ENCODE measurements at places on chromosomes 7 and 10.
A peak's percentile ranks its signal among the peaks of the same experiment; 100 is the strongest.

DNA sequence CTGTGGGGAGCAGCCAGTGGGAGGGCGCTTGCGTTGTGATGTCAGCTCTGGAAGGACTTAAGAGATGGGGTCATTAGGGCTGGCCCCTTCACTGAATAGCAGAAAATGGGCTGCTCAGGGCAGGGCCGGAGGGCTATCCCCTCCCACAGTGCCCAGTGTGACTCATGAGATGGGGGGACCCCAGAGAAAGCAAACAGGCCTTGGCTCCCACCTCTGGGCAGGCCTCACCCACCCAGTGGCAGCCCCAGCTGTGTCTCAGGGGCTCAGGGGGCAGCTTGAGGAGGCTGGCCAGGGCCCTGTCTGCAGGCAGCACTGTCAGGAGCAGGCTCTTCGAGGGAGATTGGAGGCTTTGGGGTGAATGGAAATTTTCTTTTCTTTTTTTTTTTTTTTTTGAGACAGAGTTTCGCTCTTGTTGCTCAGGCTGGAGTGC, 168.3 kb downstream of the SLIT1 start:
- DNase-seq: no peak

GRCh38 chr7:22094413-22095342, 149.0 kb upstream of the CDCA7L start:
- peak; percentile 27 for DNase-seq

- no peak for DNase-seq
These were observed 7.3 kb downstream of the LRRC27 start for GRCh38 chr10:132339276-132339675.

GRCh38 chr10:117936141-117936540, 110.6 kb downstream of the RAB11FIP2 start:
- DNase-seq: no peak

DNA sequence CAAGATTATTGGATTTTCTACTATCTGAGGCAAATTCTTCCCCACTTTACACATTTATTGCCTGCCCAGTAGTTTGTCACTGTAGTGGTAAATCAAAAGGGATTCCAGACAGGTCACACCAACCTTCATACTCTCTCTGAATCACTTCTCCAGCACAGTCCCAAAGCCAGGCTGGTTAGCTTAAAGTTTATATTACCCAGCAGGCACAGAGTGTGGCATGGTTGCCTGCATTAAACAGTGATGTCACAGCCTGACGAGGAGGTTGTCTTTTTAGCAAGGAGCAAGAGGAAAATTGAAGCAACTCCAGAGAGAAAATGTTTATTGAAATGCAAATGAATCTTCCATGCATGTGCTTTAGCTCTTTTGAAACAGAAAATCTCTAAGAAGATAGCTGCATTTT, 375.5 kb upstream of the CELF2 start:
- no peak for DNase-seq

DNA sequence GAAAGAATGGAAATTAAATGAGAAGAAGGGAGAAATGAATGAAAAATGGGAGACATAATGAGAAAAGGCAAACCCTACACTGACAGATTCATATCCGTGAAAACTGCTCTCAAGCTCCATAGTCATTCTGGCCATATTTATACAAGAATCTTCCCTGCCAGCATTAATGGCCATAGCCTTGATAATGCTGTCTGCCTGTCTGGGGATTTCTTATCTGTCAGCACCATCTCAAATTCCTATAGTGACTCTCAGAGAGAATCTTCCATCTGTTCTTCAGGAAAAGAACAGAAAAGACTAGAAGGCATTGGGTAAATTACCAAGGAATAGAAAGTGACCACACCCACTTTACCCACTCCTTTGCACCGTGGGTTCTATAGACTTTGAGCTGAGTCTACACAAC, 295.9 kb downstream of the PLXNA4 start:
- DNase-seq: no peak

DNA sequence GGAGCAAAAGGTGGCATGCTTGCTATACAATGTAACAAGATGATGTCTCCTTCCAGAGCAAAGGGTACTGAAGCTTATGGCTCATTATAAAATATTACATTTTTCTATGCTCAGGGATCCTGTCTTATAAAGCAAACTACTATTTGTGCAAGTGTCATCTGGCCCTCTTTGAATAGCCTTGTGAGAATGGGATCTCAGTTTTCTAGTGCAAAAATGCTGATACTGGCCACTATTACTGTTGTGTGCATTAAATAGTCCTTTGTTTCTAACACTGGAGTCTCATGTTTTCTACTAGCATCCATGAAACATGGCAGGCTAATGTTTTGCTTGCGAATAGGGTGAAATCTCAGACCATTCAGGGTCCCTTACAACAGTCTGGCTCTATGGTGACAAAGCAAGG, 823.0 kb downstream of the REEP3 start:
- no peak for DNase-seq

- DNase-seq: peak; percentile 93
These were observed 59.3 kb upstream of the IL6 start for GRCh38 chr7:22667562-22668239.

DNA sequence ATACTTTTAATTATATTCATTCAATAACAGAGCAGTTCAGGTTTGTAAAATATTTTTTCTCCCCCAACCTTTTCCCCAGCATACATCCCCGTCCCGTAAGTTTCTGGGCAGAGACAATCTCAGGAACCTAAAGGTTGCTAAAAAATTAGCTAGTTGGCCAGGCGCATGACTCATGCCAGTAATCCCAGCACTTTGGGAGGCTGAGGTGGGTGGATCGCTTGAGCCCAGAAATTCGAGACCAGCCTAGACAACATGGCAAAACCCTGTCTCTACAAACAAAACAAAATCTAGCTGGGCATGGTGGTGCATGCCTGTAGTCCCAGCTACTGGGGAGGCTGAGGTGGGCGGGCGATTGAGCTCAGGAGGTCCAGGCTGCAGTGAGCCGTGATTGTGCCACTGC, 40.2 kb downstream of the TCF7L2 start:
- peak; percentile 27 for DNase-seq

GRCh38 chr10:33871061-33871956, 536.8 kb upstream of the NRP1 start:
- DNase-seq: no peak

DNA sequence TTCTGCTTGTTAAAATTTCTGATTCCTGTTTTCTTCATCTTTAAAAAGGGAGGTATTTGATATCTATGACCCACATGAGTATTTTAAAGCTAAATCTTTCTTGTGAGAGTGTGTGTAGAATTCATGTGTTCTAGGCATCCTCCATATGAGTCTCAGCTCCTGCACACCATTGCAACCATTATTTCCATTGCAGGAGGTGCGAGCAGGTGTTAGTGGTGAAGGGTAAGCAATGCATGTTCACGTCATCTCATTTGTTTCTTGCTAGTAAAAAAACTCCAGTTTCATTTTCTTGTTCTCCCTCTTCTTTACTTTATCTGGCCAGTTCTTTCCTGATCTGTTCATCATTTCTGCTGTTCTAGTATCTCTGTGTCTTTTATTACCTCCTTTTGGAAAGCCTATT, 100.5 kb downstream of the ADRA2A start:
- DNase-seq: no peak

DNA sequence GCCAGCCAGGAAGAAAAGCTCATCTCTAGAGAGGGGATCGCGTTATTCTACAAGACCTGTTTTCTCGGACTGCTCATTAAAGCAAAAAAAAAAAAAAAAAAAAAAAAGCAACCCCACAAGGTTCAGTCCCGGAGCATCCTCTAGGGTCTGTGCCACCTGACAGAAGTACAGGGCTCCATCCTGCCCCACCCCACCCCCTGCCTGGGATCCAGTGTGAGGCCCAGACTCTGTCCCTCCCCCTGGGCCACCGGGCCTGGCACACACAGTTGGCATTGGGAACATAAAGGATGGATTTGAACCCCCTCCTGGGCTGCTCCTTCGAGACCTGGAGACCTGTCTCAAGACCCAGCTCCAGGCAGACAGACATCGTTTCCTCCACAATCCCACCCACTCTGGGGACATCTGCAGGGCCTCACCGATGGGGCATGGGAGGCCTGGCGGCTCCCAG, 688 bp downstream of the ORAI2 start:
- peak; percentile 37 for DNase-seq
